ENCODE measurements at places on chromosomes 6 and 20.

GRCh38 chr6:156175971-156176421, 601.2 kb upstream of the ARID1B start:
- peak; percentile 24 for DNase-seq

DNA sequence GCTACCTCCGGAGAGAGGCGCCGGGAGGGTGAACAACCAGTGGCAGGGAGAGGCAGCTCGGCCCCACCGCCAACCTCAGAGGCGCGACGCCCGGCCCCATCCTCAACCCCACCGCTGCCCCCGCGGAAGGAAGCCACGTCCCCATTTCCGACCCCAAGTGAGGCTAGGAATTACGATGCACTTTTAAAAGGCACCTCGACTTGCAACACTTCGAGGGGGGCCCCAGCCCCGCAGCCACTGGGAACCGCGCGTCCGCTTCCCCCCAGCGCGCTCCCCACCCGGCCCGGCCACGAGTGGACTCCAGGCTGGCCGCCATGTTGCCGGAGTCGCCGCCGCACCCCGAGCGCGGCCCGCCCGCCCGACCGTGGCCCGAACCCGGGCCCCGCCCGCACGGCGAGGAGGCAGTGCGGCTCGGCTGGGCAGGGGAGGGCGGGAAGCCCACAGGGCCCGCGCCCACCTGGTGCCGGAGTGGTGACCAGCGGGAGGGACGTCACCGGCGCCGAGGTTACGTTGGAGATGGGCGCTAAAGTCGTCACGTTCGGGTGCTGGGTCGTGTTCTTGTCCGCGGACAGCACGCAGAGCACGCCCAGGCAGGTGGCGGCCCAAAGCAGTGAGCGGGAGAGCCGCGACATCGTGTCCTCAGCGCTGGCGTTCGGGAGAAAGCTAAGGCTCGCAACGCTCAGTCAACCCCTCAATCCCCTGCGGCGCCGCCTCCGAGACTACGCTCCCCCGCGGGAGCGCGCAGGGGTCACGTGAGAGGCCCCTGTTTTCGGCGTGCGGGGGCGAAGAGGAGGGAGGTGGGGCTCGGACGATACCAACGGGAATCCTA, at the start of gene CD164:
CD164 (minus strand) TSS at position 721 of the 829 bp plus-strand sequence; CDS start at position 632, 89 bp downstream.
- DNase-seq, result peak; percentile 95

- DNase-seq, result peak; percentile 72
These were observed 485 bp downstream of the TGIF2 start for GRCh38 chr20:36573798-36574365.

DNA sequence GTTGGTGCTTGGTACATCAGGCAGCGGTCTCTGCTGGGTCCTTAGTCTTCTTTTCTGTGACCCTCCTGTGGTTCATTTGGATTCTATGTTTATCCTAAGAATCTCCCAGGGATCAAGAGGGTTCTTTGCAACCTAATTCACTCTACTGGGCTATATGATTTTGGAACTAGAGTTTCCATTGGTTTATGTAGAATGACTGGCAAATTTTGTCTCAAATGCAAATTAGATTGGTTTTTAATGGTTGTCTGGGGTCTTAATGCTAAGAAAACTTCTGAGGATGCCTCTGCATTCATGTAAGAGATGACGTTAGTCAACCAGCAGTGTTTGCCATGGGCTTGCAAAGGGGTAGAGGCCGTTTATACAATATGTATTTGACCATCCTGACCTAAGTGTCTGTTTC, 129.8 kb upstream of the ZFP64 start:
- DNase-seq, result no peak

GRCh38 chr20:38201356-38201755, 36.3 kb upstream of the TGM2 start:
- DNase-seq, result peak; percentile 24

Measured in right hindlimb (tissue), 1 donor.